ENCODE measurements at places on chromosomes 1 and 21.

- no peak for DNase-seq
Observed at GRCh38 chr1:116330342-116330652, 42.7 kb upstream of the ATP1A1 start.

DNA sequence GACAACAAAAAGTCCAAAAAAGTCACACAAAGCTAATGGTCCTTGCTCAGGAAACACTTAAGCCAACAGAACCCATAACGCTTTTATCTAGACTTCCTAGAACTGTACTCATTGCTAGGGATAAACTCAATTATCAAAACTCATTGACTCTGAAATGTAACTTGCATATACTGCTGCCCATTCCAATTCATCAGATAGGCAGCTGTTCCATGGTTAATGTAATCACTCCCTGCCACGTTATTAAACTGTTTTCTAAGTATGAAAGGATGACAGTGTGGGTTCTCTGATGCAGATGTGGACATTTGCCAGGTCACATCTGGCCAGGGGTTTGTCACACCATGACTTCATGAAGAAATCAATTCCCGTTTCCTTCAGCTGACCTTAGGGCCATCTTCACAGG is 30.3 kb upstream of the DNAJC11 start:
- no peak for DNase-seq

- DNase-seq: no peak
Observed at GRCh38 chr1:94621802-94622201, 80.2 kb upstream of the F3 start.

GRCh38 chr1:22790232-22791008 is 79.8 kb downstream of the EPHB2 start:
- DNase-seq: no peak

GRCh38 chr1:202553560-202554038 is 156.7 kb downstream of the SYT2 start:
- no peak for DNase-seq

- no peak for DNase-seq
Observed at GRCh38 chr1:66374148-66374547, 159.8 kb upstream of the SGIP1 start.

DNA sequence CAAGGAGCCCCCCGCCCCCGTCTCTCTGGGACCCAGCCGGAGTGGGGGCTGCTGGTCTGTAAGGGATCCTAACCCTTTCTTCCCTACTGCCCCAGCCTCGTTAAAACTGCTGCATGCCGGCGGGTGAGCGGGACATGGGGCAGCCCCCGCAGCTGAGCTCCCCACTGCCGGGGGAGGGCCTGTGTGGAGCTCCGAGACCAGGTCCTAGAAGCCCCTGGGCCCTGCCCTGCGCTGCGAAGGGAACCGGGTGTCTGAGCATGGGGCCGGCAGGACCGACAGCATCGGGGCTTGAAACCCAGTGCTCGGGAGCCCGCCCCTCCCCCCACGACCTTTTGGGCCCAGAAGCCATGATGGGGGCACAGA is 9.2 kb upstream of the COL6A1 start:
- no peak for DNase-seq

GRCh38 chr21:35921471-35921870 is 138.9 kb downstream of the SETD4 start:
- no peak for DNase-seq

GRCh38 chr1:231508497-231508896 is 20.0 kb upstream of the TSNAX start:
- no peak for DNase-seq

Data from effector memory CD8-positive, alpha-beta T cell (primary cell).